AG08395 (cell line): ENCODE measurements at places on chromosomes 11 and 22.

DNA sequence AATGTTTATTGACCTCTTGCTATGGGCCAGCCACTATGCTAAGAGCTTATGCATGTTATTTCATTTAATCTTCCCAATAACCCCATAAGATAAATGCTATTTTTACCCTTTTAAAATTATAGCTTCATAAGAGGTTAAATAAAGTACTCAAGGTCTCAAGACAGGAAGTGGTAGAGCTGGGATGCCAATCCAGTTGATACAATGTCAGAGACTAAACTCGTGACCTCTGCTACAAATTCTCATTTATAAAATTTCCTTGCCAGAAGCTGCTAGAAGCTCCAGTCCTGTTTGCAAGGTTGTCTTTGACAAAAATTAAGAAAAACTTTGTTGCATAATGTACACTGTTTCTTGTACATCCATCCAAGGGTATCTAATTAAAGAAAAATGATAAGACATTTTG, 265.9 kb upstream of the MPPED2 start:
- no peak for DNase-seq

- no peak for DNase-seq
Measured at GRCh38 chr11:93717501-93717900, 23.8 kb downstream of the TAF1D start.

DNA sequence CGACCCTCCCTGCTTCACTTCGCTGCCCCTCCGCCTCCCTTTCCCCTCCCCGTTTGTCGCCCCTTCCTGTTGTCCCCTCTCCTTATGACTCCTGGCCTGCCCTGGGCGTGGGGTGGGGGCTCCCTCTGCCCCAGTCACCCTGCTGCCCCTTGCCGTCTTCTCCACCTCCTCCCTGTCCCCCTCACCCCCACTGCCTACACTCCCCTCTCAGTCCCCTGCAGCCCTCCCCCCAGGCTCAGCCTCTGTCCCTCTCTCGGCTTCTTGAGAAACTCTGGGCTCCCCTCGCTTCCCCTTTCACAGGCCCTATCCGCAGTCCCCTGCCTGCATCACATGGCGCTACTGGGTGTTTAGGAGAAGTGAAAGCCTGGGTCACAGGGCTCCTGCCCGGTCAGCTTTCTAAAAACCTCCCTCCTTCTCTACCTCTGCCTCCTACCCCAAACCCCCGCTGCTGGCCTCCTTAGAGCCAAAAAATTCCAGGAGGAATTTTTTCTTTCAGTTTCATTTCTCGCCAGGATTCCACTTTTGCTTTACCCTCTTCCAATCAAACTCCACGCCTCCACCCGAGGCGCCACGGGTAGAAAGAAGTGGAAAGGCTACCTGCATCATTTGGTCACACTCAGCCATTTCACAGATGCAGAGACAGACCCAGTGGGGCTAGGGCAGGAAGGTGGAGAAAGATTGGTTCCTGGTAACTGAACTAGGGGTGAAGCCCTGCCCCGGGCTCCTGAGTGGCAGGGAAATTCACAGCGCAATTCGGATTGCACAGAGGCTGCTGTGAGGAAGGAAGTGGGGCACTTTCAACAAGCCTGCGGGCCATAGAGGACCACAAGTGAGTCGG, at the start of gene SLC15A3:
SLC15A3 (minus strand) TSS at position 273 of the 838 bp plus-strand sequence. CDS start 625 bp downstream, outside the sequence.
- DNase-seq = peak; percentile 52

GRCh38 chr22:26364066-26365015, 64.7 kb upstream of the ASPHD2 start:
- peak; percentile 81 for DNase-seq

GRCh38 chr11:128854841-128855240, 12.3 kb downstream of the KCNJ1 start:
- no peak for DNase-seq

DNA sequence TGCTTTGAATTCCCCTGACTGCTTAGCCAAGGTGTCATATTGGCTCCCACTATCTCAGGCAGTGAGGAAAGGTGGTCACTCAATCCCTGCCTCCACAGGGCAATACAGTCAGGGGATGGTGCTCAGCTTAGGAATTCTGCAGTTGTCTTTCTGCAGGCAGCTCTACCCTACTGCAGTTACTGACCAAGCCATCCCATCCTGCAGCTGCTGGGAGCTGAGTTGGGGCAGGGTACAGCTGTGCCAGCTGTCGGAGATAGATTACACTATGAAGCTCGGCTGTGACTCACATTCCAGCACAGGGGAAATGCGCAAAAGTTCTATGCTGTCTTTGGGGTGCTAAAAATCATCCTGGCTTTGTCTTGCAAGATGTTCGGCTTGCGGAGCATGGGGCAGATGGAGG, 4.4 kb upstream of the DAGLA start:
- DNase-seq = no peak

DNA sequence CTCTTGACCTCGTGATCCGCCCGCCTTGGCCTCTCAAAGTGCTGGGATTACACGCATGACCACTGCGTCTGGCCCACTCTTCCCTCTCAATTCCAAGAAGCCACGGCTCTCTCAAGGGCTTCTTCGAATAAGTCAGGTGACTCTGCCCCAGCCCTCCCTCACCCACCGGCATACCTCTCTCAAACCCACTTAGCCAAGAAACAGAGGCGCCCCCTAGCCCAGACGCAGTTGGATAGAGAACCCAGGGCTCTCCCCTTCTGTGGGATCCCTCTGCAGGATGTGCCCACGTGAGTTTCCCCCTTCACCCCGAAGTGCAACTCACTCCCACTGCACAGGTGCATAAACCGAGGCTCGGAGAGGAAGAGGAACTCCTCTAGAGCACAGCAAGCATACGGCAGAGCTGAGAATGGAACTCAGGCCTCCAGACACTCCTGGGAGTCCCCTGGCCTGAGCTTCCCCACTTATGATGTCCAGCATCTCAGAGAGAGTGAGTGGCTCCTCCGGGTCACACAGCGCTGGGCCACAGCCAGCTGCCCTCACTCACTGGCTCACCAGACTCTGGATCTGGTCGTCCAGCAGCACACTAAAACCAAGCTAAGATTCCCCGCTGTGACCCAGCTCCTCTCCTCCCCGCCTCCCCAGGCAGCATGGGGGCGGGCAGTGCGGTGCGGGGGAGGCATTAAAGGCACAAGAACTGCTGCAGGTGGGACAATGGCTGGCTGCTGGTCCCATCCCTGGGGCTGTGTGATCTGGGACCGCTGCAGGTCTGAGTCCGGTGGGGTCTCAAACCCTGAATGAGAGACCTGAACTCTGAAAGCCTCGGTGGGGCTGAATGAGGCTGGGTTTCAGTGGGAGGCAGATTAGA, 16.8 kb upstream of the RGL4 start:
- DNase-seq = no peak

DNA sequence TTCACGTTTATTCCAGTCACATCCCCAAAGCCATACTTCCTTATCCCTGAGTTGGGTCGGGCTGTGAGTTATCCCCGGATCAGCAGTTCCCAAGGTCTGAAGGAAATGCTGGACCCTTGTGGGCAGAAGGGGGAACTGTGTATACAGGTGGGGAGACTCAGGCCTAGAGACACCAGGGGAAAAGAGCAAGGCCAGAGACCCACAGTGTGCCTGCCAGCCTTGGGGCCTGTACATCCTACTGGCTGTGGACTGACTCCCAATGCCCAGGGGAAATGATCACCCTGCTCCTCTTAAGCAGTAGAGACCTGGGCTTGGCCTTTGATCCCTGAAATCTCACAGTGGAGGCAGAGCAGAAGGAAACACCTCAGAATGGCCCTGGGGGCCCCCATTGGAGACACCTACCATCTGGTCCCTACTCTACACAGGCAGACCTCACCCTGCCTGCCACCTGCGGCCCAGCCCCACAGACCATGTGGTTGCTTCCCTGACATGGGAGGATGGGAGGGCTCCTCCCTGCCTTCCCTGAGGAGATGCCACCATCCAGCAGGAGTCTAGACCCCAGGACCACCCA, 1.3 kb downstream of the SELENOM start:
- DNase-seq = no peak

DNA sequence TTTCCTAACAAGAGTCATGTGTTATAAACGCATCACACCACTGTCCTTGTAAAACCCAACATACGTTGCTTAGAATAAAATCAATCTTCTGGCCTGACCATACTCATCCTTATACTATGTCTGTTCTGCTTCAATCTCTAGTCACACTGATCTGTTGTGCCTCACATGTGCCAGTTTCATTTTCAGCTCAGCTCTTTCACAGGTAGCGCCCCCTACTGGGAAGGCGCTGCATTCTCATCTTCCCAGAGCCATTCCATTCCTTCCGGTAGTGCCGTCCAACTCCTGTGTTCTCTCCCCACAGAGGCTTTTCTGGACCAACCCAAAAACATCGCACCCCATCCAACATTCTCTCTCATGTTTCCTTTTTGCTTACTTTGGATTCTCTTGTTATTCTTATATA, 22.2 kb downstream of the CASP5 start:
- DNase-seq = no peak

DNA sequence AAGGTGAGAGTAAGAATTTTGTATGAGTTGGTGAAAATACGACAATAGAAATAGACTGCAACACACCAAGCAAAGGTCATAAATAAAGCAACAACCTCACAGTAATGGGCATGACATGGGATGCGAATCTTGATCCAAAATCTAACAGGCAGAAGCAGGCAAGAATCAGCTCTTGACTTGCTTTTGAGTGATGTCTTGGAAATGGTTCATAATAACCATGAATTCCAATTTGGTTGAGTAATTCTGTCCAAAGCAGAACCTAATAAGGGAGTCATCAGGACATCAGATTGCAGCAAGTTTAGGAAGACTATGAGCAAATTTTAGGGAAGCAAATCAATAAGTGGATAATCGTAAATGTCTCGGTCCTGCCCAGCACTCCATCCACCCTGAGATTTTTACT, 224.0 kb upstream of the ISX start:
- DNase-seq = no peak
